NCI-H82 (cell line): ENCODE measurements at places on chromosomes 2 and 18.

DNA sequence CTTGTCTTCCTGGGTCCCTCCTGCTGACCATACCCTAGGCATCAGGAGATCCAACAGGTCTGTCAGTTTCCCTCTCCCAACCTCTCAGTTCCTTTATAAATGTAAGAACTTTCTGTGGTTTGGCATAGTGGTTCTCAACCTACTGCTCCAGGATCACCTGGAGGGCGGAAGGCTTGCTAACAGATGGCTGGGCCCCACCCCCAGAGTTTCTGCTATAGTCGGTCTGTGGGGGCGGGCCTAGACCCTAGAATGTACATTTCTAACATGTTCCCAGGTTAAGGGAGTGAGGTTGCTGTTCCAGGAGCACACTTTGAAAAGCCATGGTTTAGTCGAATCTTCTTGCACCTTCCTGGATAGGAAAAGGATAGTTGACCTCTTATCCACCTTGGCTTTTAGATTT, 37.0 kb downstream of the HK2 start:
- no peak for DNase-seq

DNA sequence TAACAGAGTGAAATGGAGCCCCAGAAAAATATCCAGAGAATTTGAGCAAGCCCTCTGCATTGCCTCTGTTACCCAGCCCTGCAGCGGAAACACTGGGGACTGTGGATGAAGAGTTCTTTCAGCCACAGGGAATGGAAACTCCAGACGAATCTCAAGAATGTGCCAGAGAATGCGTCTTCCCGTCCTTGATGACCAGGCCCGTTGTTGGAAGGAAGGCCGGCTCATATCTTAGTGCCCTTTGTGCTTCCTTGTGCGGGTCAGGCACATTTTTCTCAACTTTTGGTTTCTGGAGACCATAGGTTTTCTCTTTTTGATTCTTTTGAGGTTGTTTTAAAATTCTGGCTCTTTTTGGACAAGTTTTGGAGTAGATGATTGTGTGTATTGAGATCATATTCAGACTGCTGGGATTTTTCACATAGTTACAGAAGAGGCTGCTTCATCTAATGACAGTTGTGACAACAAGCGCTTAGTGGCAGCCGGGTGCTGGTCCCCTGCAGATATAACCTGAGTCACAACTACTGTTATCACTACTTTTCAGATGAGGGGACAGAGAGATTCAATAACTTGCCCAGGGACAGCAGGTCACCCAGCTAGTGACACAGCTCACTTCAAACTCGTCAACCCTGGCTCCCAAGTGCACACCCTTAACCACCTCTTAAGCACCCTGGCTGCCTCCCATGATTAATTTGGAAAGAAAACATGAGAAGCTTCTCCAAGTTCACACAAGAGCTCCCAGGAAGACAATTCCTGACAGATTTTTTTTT, 15.7 kb downstream of the MAL start:
- DNase-seq, result no peak

DNA sequence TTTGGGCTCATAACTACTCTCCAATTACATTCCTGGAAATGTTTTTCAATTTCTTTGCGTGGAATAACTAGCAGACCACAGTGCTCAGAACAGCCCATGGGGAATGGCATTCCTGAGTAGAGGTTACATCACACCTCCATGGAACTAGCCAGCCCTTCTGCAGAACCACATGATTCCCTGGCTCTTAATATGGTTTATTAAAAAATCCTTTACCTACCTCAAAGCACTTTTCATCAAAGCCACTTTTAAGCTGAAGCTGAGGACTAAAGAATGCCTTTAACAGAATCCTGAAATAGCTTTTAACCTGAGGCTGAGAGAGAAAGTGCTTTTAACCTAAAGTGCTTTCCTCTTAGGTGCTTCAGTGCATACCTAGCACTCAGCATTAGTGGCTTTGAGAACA, 376.3 kb downstream of the ARHGAP15 start:
- no peak for DNase-seq

GRCh38 chr2:222738809-222739208, 67.4 kb downstream of the MOGAT1 start:
- DNase-seq, result no peak

GRCh38 chr2:26535663-26536275, 57.8 kb upstream of the OTOF start:
- DNase-seq, result no peak

DNA sequence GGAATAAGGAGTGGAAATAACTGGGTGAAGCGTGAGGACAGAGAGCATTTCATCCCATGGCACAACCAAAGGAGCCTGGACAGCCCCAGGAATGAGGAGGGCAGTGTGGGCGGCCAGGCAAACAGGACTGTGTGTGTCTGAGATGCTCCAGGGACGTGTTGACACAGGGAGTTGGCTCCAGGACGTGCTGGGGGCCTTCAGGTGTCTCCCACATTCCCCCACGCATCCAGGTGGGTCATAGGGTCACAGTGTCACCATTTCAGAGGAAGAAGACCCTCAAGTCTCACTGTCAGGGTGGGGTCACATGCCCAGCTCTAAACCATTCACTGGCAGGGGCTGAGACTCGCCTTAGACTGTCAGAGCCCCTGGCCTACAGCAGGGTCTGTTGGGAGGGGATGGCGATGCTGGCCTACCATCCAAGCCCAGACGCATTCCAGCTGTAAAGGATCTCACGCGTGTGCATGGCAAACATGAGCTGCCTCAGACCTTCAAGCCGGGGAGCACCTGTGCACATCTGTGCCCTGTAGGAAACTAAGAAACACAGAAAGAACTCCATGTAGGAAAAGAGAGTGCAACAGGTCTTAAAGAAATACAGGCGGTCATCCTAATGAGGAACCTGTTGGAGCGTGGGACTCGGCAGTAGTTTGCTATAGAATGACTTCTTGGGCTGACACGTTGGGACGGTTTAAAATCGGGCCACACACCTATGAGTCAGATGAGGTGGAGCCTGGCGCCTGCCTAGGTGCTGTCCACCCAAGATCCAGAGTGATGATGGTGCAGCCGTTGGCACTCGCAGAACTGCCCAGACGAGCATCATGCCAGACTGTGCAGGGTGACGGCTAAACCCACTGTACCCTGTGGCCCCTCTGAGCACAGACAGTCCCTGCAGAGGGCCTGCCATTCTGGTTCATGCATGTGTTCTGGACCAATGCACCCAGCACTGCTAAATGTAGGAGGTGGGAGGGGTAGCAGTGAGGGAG, 17.3 kb downstream of the PARD6G start:
- DNase-seq, result no peak

- DNase-seq, result no peak
Observed at GRCh38 chr2:45328264-45328870, 282.7 kb downstream of the SRBD1 start.

- DNase-seq, result no peak
Observed at GRCh38 chr2:53247956-53248735, 519.5 kb upstream of the CHAC2 start.

GRCh38 chr18:22827216-22827615, 105.9 kb upstream of the RBBP8 start:
- DNase-seq, result no peak

- no peak for DNase-seq
Observed at GRCh38 chr2:39663187-39663930, 2.4 kb upstream of the TMEM178A start.

DNA sequence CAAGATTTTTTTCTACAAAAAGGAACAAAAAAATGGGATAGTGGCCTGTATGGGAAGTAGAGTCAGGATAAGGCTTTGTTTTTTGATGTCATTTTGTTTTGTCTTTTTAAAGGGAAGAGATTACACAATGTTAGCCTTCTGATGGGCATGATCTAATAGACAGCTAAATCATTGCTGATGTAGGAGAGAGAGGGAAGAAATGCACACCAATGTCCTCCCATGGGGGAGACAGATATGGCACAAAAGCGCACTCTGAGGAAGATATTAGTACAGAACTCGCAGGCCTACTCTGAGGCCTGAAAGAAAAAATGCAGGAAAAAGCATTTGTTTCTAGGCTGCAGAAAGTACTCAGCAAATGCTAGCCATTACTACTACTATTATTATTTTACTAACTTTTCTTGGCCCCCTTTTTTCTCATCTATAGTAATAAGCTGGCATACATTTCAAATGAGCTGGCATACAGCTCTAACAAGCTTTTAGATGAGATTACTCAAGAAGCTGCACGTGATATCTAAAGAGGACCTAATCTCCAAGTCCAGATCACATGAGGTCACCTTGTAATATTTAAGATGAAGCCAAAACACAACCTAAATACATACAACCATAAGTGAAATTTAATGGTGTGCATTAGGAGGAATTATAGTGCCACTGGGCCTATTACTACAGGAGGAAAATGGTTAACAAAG, 269.4 kb upstream of the TANK start:
- peak; percentile 96 for DNase-seq

GRCh38 chr2:149430743-149431736, 100.7 kb downstream of the LYPD6 start:
- DNase-seq, result no peak

GRCh38 chr2:29113027-29113686, 2.1 kb upstream of the CLIP4 start:
- no peak for DNase-seq

GRCh38 chr2:190235551-190236075, 84.0 kb downstream of the HIBCH start:
- no peak for DNase-seq

DNA sequence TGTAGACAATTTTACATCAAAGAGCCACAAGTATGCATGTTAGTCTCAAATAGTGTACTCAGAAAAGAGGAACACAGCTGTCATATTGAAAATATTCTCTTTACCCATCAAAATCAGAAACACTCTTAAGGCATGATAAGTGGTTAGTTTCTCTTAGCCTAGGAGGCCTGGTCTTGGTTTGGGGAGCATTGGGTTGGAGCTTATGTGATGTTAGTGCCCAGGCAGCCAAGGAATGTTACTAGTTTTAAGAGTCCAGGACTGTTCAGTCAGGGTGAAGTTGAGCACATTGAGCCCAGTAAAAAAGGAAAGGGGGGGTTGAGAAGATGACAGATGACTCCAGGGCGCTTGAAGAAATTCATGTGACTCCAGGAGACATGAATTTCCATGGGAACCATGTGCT, 340.6 kb downstream of the HRH4 start:
- no peak for DNase-seq

DNA sequence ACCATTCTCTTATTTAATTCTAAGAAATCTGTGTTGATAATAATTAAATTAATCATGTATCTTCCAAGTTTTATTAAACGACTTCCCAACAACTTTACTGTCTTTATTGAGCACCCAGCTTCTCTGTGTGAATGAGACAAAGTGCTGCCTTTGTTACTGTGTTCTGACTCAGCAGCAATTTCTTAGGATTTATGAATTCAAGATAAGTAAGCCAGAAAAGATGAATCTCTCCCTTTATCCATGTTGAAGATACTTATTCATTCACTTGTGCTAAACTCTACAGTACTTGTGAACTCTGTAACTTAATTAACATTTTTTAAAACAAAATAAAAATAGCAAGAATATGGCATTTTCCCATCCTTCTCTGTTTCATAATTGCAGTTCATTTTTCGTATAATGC, 1403.3 kb upstream of the DDX18 start:
- no peak for DNase-seq

GRCh38 chr2:29016504-29016903, 35.4 kb downstream of the TOGARAM2 start:
- DNase-seq, result peak; percentile 29

DNA sequence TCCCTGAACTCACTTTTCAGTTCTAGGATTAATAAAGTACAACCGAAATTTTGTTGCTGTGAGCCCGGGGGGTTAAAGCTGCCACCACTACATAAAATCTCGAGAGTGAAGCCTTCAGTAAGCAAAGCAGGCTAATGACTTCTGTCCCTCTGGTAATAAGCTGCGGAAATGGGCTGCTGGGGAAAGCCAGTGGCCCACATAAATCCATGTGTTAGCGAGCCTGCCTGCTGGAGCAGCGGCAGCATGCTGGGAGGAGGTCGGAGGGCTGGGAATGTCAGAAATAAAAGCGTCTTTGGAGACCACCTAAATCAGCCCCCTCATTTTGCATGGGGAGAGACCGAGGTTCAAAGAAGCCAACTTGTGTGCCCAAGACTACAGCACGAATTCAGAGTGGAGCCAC, 371.7 kb downstream of the TNS1 start:
- DNase-seq, result peak; percentile 16

DNA sequence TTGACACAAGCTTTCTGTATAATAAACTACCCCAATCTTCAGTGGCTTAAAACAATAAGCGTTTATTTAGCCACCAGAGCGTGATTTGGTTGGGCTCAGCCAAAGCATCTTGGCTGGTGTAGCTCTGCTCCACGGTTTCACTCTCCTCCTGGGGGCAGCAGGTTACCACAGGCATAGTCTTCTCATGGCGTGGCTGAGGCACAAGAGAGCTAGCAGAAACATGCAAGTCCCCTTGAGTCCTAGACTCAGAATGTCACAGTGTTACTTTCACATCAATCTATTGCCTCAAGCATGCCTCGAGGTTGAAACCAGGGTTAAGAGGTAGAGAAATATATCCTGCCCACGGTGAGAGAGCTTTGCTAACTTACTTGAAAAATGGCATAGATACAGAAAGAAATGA, 19.9 kb upstream of the SLC9A2 start:
- DNase-seq, result no peak

DNA sequence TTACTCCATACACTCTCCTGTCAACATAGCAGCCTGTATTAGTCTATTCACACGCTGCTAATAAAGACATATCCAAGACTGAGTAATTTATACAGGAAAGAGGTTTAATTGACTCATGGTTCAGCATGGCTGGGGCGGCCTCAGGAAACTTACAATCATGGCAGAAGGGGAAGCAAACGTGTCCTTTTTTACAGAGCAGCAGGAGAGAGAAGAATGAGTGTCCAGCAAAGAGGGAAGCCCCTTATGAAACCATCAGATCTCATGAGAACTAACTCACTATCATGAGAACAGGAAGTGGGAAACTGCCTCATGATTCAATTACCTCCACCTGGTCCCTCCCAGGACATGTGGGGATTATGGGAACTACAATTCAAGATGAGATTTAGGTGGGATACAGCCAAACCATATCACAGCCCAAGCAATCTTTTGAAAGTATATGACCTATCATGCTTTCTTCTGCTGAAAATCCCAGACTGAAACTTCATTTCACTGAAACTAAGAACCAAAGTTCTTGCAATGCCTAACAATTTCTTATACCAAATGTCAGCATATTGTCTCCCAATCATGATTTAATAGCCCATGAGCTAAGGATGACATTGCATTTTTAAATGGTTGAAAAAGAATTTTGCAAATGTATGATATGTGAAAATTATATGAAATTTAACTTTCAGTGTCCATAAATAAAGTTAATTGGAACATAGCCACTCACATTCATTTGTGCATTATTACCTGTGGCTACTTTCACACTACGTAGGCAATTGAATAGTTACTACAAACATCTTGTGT, 686.8 kb upstream of the ZEB2 start:
- DNase-seq, result no peak

- DNase-seq, result no peak
Observed at GRCh38 chr2:144217853-144218633, 301.9 kb downstream of the ZEB2 start.

DNA sequence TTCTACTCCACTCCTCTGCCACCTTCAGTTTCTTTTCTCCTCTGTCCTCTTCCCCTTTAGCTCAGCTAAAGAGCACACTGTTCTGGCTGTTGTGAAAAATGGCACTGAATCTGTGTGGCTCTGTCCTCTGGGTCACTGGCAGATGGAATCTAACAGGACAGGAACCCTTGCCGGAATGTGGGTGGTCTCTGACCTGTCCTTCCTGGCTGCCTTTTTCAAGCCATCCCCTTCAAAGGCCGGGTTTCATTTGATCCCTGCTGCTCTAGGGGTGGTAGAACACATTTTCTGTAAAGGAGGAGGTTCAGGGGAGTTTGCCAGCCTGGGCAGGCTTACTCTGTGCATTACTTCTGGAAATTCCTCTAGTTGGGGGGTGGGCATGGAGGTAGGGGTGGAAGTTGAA, 29.9 kb downstream of the MTCL1 start:
- no peak for DNase-seq

GRCh38 chr2:70991742-70992141, 2.9 kb downstream of the TEX261 start:
- no peak for DNase-seq

GRCh38 chr2:85231952-85232351, 95.8 kb downstream of the TGOLN2 start:
- DNase-seq, result no peak
